ENCODE measurements at places on chromosomes 2 and 18. TPM values are rescaled to one million over a fixed set of nuclear protein-coding genes. Genes with fewer than 3 reads are reported as not detected.

- DNase-seq, result no peak
These were observed 530.7 kb downstream of the CBLN2 start for GRCh38 chr18:72013427-72013850.

DNA sequence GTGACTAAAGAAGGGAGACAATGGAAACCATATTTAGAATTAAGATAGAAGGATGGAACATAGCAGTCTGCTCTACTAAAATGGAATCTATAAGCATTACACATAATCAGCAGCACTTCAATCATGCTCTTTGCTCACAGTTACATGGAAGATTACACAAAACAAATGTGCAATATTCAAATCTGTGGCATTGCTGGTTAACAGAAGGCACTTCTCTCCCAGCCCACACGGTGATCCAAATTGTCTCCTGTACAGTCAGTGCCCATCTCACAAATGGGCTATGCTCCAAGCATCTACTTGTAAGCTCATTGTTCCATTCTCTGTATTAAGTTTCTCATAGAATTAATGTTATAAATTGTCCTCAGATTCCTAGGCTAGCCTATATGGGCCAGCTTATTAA lies 716.6 kb downstream of the NRXN1 start:
- DNase-seq, result no peak

DNA sequence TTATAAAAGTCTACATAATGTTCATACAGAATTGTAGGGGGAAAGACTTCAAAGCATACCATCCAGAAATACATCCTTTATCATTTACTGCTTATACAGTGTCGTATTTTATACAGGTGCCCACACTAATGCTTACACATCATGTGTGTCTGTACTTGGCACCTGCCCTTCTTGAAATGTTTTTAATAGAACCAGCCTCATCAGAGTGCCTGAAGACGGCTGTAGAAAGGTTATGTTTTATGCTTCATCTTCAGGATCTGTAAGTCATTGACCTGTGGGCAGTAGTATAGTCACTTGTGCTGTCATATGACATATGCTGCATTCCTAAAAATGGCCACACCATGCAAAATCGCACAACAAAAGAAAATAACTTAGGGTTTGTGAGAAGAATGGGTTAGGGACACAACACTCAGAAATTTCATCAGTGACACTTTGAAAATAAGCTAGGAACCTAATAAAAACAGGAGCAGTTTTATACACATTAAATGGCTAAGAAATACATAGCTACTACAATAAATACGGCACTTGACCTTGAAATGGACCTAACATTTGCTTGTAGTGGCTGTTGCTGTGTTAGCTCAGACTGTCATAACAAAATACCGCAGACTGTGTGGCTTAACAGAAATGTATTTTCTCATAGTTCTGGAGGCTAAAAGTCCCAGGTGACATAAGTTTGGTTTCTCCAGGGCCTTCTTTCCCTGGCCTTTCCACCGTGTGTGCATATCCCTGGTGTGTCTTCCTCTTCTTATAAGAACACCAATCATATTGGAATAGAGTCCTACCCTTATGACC lies 112.6 kb downstream of the CERS6 start:
- no peak for DNase-seq

DNA sequence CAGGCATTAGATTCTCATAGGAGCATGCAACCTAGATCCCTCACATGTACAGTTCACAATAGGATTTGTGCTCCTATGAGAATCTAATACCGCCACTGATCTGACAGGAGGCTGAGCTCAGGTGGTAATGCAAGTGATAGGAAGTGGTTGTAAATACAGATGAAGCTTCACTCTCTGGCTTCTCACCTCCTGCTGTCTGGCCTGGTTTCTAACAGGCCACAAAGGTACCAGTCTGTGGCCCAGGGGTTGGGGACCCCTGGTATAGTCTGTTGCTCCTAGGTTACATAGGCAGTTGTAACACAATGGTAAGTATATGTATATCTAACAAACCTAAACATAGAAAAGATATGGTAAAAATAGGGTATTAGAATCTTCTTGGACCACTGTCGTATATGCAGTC lies 81.8 kb downstream of the EML4 start:
- no peak for DNase-seq

ZSCAN30 gene
- polyA plus RNA-seq, result 1.7 TPM

RGPD6 gene
- 0.79 TPM for polyA plus RNA-seq

SLC5A7 gene
- not detected for polyA plus RNA-seq

DNA sequence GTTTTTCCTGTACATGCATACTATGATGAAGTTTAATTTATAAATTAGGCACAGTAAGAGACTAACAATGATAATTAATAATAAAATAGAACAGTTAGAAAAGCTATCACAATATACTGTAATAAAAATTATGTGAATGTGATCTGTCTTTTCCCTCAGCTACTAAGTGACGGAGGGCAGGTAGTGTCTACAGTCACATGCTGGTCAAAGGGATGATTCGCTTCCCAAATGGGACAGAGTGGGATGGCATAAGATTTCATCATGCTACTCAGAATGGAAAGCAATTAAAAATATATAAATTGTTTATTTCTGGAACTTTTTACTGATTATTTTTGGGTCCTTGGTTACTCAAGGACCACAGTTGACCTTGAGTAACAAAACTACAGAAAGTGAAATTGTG lies 71.5 kb downstream of the DAW1 start:
- no peak for DNase-seq

GRCh38 chr2:170873035-170873692 lies 55.9 kb upstream of the GORASP2 start:
- peak; percentile 33 for DNase-seq

DNA sequence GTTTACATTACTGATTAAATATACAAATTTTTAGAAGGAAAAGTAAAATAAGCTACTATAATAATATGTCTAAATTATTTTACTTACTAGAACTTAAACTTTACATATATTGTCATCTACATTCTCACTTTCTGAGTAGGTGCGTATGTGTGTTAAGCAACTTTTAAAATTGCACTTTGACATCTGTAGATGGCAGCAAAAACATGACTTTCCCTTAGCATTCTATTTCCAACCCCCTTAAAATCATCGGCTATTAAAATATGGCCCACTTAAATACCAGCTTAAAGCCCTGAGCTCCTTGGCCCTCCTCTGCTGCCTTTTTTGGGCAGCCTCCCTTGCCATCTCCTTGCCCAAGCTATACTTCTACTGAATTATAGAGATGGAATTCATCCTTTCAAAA lies 78.0 kb downstream of the UPP2 start:
- DNase-seq, result no peak

DNA sequence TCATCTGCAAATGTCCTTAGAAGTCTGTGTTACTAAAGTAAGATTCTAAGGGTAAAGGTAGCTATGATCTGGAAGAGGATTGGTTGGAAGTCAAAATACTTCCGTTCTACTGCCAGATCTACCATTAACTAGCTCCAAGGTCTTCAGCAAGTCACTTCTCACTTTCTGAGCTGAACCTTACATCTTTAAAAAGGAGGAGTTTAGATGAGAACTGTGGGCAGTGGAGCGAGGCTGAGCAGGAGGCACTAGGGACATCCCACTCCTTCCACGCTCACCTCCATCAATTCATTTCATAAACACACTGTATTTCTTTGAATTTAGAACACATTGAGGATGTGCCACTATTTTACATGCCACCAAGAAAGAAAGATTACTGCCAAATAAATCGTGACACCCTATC lies 143.0 kb downstream of the ABCA12 start:
- DNase-seq, result no peak

DPYSL5 gene
- not detected for polyA plus RNA-seq

HOXD8 gene
- not detected for polyA plus RNA-seq

GRCh38 chr2:126513033-126513432 lies 142.9 kb upstream of the GYPC start:
- DNase-seq, result no peak

DNA sequence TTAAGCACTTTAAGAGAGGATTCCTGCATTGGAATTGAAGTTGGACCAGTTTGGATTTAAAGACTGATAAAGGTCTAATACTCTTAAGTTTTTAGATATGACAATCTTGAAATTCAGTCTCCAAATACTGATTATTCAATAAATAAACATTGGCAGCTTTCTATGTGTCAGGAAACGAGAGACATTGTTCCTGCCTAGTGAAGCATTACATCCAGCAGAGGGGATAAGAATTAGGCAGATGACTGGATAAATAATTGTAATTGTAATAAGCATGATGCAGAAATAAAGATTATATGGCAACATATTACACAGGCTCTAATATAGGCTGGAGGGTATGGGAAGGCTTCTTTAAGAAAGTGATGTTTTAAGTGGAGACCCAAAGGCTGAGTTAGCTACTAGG lies 226.5 kb upstream of the MMADHC start:
- no peak for DNase-seq
